ENCODE measurements at places on chromosomes 2 and 18.

DNA sequence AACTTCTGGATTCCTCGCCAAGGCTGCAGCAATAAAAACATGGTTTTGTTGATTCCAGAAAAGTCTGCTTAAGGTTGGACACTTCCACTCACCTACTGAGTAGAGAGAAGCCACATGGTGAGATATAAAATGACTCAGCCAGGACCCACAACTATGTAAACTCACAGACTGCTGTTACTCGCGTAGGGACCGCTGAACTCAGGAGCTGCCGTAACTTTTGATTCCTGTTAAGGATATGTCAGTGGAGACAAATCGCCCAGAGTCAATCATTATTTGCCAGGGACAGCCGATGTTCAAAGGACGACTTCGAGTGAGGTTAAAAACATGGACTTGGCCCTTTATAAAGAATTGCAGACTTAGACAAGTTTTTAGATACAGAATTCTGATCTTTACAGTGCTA lies 25.6 kb downstream of the CYB5A start:
- DNase-seq = no peak

DNA sequence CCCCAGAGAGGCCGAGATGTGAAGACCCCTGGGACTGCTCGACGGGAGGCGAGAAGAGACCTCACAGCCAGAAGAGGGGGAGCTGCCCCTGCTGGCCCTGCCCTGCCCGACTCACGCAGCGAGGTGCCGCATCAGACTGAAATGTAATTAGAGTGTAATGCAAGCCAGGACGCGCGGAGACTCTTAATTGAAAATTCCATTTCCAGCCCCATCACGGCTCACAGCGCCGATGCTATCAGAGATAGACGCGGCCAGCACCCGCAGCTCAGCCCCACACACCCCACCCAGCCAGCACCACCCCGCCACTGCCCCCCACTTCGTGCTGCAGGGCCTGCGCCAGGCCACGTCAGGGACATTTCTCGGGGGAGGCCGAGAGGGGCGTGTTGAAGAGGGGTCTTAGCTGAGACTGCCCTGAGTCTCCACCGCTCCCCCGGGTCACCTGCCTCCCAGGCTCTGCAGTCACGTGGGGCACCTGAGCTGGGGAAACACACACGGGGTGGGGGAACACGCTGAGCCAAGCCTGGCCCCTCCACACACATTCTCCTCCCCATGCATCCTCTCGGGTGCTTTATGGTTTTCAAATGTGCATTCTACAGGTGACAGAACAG lies 78.1 kb downstream of the TEX51 start:
- no peak for DNase-seq

- no peak for DNase-seq
Observed at GRCh38 chr2:112032689-112033465, 22.2 kb upstream of the TMEM87B start.

GRCh38 chr2:118667348-118667747 lies 180.1 kb downstream of the EN1 start:
- no peak for DNase-seq

DNA sequence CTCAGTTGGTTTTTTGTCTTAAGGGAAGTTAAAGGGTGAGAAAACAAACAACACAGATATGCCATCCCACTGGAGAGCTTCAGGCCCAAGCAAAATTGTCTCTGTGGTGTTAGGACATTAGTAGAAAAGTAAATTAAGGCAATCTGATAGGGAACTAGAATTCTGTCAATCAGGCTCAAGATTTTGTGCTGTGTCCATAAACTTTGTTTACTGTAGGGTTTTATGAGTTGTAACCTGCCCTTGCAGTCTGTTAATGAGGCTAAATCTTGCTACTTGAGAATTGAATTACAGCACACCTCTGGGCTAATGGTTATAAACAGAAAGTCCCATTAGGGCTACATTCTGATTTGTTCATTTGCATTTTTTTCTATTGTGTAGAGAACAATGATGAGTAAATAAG lies 78.0 kb upstream of the OTX1 start:
- no peak for DNase-seq
